ENCODE measurements at places on chromosomes 2 and 18.

- no peak for DNase-seq
These were observed 365.0 kb upstream of the CELF4 start for GRCh38 chr18:37930640-37931039.

DNA sequence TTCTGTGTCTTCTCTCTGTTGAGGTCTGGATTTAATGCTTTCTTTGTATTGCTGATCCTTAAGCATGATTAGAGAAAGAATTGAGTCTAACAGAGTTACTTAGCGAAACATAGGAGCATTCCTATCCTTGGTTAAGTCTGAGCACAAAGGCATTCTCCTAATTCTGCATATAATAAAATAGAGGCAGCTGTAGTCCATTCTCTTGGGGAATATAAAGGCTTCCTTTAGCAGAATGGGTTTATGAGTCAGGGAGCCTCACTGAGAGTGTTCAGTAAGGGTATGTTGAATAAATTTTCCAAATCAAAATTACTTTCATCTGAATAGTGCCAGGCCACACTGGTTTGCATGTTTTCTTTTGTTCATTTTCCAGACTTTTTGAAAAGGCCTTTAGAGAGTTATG is 101.5 kb downstream of the GALNT1 start:
- no peak for DNase-seq

- peak; percentile 75 for DNase-seq
These were observed 353.1 kb downstream of the RND3 start for GRCh38 chr2:150134223-150134857.

- DNase-seq = no peak
These were observed 67.5 kb upstream of the APCDD1 start for GRCh38 chr18:10386956-10387355.

DNA sequence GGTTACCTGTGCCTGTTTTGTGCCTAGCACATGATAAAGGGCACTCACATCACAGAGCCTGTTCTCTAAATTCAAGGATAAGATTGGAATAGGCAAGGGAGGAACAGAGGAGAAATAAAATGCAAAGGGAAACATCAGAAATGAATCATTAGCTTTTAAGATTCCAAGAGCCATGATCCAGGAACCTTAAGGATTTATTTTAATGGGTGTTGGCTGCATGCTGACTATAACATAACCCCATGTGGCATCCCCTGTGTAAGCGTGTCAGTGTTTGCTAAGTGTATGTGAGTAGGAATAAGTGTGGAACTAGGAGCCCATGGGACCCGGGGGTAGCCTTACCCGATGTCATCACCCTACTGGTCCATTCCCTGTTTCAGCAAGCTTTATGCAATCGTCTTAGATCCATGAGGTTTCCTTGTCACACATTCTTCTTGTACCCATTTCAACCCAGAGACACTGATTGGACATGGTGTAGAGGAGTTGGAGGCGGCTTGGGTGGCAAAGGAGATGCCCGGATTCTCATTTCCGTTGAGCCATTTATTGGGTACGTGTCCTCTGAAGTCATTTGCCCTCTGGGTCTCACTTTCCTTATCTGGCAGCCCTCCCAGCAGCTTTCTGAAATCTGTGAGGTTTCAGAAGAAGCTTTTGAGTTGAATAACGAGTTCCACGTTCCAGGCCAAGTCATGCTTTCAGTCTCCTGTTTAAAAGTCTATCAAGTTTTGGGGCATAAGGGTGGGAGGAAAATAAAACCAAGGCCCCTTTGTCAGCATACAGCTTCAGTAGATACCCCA is 117.0 kb downstream of the MGAT5 start:
- DNase-seq = peak; percentile 46
